Osteocyte (in vitro differentiated cells): ENCODE measurements at places on chromosomes 7 and 10.

DNA sequence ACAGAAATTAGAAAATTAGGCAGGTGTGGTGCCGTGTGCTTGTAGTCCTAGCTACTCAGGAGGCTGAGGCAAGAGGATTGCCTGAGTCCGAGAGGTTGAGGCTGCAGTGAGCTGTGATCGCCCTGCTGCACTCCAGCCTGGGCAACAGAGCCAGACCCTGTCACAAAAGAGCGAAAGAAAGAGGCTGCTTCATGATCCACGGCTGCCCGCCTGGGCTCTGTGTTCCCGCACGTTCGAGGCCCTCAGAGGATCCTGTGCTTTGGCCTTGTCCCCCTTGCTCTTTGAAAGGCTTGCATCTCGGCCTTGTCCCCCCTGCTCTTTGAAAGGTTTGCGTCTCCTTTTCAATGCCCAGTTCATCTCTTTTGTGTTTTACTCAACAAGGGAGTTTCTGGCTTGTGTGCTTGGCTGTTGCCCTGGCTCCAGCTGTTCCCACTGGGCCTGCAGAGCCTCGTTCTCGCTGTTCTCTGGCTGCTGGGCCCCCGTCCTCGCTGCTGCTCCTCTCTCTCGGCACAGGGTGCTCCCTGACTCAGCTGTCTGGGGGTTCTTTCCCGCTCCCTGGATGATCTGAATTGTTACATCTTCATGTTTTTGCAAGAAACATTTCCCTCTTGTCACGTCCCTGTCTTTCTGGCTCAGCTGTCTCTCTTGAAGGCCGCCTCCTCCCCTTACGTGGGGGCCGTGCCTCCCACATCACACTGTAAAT, 45.1 kb upstream of the INPP5A start:
- no peak for DNase-seq

GRCh38 chr10:115092258-115092554, 959 bp upstream of the ATRNL1 start:
- DNase-seq: no peak

GRCh38 chr10:82721831-82722230, 846.8 kb downstream of the NRG3 start:
- DNase-seq: no peak

DNA sequence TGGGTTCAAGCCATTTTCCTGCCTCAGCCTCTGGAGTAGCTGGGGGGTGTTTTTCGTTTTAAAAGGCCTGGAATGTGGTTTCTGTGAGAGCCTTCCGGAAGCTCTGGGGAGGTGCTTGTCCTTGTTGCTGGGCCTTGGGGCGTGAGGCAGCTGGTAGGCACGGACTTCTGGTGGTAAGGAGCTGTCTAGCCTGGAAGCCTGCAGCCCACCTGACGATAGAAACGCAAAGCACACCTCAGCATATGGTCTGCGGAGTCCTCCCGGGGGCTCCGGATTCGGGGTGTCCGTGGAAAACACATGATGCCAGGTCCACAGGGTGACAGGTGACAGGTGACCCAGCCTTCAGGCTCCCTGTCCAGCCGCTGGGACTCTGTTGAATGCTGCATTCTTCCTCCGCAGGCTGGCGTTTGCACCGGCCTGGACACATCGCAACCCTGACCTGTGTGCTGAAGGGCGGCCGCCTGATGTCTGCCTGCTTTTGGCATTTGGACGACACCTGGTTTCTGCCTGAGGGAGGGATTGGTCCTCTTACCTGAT, 37.3 kb downstream of the INPP5A start:
- no peak for DNase-seq

DNA sequence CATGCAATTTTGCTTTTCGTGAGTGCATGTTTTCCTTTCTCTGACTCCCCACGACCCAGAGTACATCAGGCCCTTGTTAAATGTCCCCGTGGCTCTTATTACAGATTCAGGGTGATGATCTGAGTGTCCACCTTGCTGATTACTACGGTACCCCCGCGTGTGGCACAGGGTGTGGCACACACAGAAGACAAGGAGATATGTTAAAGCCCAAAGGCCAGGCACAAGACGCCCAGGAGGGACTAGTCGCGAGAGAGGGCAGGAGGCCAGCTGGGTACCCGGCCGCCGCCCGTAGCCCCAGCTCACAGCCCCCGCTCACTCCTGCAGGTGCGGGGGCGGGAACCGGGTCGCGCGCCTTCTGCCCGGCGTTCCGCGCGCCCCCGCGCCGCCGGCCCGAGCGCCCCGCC, 281 bp upstream of the EXOC6 start:
- DNase-seq: no peak

DNA sequence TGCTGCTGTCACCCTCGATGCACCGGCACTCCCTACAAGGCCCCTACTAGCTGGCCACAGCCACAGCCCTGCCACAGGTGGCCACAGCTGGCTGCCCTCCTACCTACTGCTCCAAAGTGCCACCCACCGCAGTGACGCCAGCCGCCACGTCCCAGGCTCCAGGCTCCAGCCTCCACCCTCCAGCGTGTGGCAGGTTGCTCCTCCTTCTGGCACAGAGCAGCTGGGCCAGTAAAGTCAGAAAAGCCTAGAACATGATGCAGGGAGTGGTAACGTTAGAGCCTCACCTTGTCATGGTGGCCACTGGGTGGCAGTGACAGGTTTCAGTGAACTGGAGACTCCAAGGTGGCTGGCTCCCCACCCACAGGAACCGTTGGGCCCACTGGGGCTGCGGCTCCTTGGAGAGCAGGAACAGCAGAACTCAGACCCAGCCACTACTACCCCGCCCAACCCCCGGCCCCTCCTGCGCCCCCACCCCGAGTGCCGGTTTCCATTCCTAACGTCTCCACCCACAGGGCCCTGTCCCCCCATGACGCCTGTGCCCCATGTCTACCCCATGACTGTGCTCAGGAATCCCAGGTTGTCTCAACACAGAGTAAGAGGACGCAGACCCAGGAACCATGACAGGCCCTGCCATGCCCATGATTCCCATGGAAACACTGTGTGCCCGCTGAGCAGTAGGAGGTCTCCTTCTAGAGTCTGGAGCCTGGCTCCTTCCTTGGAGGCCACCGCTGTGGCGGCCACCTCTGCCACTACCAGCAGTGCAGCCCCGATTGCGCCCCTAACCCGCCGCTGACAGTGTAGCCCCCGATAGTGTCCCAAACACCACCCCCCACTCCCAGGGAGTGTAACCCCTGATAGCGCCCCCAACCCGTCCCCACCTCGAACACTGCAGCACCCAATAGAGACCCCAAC, 52.3 kb upstream of the ZNF33B start:
- DNase-seq: no peak

DNA sequence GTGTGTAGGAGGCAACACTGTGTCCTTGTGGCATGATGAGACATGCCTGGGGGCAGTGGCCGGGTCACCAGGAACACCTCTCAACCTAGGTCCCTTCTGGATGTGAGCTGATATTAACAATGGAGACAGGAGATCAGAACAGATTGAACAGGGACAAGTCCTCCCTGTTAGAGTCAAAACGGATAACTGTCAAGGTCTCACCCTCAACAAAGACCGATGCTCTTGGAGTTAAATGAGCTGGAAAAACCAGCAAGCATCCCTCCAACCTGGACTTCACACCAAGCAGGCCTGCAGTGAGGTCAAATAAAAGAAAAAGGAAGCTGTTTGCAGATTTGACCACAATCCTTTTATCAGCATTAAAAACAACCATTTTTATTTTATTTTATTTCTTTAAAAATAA, 49.0 kb downstream of the SLIT1 start:
- no peak for DNase-seq

DNA sequence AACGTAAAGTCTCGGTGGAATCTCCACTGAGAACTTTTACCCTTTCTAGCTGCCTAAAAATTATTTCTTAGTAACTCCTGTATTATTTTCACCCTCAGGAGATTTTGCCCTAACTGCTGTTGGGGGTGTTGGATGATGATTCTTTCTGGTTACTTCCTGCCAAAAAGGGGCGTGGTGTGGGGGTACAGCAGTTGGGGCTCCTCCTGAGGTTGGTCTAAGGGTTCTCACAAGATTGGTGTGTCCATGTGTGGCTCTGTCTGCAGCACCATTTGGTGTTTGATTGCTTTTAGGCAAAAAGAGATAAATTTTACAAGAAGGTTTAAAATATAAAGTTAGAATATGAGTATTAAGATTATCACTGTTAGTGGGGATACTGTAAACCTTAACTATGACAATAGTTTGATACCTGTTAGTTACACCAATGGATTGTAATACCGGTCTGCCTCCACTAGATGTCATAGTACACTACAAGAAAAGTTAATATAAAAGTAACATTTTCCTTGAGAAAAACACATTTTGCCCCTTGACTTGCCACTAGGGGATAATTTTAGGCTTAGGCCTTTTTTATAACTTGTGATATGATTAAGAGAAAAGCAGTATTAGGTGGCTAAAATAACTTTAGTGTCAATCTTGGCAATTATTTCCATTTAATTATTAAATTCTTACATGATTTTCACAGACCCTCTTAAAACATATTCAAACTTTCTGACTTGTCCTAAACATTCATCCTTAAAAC, 928.7 kb downstream of the IPMK start:
- DNase-seq: no peak

GRCh38 chr7:142603870-142604448, 145.3 kb upstream of the PRSS1 start:
- DNase-seq: no peak

GRCh38 chr10:47366731-47367460, 17.2 kb downstream of the ZNF488 start:
- no peak for DNase-seq

- no peak for DNase-seq
Observed at GRCh38 chr10:119132521-119133345, 28.8 kb downstream of the DENND10 start.

GRCh38 chr7:83362871-83363550, 200.3 kb upstream of the PCLO start:
- no peak for DNase-seq

DNA sequence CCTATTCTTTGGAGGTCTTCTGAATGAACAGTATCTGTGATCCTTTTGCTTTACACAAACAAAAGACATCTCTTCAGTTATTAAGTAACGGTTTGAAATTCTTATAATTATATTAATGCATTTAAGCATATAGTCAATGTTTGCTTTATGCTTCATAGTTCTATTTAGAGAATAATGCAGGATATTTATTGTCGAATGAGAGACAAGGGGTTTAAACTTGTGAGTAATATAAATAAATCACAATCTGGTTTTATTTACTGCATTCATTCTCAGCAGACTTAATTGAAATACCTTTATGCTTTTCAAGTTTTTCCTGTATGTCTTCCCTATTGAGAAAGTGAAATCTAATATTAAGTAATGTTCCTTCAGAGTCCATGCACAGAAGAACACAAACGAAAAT, 149.5 kb upstream of the LRRN3 start:
- no peak for DNase-seq

- DNase-seq: no peak
Observed at GRCh38 chr7:157651366-157652160, 314.8 kb downstream of the DNAJB6 start.
